ENCODE measurements at places on chromosomes 3 and 15.

DNA sequence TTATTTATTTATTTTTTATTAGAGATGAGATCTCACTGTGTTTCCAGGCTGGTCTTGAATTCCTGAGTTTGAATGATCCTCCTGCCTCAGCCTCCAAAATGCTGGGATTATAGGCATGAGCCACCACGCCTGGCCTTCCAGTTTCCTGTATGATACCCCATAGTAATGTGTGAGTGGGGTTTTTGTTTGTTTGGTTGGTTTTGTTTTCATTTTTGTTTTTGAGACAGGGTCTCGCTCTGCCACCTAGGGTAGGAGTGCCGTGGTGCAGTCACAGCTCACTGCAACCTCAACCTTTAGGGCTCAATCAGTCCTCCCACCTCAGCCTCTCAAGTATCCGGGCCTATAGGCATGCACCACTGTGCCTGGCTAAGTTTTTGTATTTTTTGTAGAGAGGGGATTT lies 30.9 kb downstream of the GOLM2 start:
- no peak for DNase-seq

DNA sequence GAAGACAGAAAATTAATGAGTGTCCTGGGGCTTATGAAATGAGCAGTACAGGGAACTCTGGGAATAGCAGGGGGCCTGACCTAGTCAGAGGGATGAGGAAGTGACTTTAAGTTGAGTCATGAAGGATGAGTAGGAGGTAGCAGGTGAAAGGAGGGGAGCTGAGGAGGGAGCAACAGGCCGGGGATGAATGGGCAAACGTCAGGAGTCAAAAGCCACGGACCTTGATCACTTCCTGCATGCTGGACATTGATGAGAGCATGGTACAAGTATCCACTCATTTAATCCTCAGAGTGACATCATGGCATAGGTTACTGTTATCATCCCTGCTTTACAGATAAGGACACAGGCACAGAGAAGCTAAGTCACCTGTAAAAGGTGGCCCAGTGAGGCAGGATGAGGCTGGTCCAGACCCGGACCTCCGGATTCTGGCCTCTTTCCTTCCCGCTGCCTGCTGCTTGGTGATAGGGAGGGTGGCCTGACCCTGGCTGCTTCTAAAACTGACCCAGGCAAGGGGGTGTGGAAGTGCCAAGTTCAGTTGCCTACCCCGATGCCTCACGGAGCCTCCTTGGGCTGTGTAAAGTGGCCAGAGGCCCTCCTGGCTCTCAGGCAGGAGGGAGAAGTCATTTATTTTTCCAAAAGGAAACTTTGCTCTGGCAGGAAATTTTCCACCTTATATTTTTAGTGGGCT lies 7.6 kb downstream of the CORO2B start:
- no peak for DNase-seq

DNA sequence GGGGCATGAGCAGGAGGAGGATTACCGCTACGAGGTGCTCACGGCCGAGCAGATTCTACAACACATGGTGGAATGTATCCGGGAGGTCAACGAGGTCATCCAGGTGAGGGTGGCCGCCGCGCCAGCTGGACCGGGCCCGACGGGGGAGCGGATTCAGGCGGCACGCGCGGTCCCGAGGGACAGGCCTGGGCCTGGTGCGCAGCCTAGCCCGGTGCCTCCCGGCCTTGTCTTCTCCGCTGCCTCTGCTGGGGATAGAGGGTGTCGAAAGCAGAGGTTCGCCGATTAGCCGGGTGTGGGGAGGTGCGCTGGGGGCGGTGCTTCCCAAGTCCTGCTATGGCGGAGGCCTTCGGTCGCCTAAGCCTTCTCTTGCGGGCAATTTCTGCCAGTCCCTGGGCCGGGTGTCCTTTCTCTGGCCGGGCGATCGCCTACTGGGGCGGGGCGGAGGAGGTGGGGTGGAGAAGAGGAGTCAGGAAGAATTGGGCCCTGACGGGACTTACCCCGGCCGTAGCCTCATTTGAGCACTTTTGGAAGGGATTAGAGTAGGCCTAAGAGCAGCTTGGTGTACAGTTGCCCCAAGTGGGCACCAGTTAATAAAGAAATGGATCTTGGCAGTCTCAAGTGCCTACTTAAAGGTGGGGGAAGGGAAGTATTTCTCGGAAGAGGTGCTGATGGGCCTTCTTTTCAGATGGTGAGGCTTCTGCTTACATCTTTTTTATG lies 940 bp downstream of the ARIH1 start:
- peak; percentile 22 for DNase-seq

GRCh38 chr15:81686021-81686420 lies 312.0 kb upstream of the TMC3 start:
- DNase-seq = no peak

- DNase-seq = no peak
Measured at GRCh38 chr15:77225088-77225487, 154.2 kb upstream of the TSPAN3 start.

- DNase-seq = no peak
Measured at GRCh38 chr3:67937498-67938118, 283.2 kb upstream of the SUCLG2 start.

DNA sequence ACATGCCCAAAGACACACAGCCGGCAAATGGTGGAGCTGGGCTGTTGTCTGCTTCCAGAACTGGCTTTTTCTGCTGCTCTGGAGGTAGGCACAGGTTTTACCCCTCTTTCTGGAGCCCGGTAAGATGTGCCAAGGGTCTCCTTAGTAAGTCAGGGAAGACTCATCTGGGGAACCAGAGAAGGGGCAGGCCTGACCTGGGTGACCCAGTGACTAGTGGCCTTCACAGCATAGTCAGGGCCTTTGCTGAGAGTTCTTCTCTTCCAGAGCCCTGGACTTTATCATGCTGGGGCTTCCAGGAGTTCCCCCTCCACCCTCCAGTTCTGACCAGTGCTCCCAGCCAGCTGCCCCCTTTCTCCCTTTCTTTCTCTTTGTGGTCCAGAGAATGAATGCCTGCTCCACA lies 3.2 kb downstream of the CD276 start:
- no peak for DNase-seq

GRCh38 chr15:71451130-71451529 lies 335.9 kb downstream of the THSD4 start:
- DNase-seq = no peak

DNA sequence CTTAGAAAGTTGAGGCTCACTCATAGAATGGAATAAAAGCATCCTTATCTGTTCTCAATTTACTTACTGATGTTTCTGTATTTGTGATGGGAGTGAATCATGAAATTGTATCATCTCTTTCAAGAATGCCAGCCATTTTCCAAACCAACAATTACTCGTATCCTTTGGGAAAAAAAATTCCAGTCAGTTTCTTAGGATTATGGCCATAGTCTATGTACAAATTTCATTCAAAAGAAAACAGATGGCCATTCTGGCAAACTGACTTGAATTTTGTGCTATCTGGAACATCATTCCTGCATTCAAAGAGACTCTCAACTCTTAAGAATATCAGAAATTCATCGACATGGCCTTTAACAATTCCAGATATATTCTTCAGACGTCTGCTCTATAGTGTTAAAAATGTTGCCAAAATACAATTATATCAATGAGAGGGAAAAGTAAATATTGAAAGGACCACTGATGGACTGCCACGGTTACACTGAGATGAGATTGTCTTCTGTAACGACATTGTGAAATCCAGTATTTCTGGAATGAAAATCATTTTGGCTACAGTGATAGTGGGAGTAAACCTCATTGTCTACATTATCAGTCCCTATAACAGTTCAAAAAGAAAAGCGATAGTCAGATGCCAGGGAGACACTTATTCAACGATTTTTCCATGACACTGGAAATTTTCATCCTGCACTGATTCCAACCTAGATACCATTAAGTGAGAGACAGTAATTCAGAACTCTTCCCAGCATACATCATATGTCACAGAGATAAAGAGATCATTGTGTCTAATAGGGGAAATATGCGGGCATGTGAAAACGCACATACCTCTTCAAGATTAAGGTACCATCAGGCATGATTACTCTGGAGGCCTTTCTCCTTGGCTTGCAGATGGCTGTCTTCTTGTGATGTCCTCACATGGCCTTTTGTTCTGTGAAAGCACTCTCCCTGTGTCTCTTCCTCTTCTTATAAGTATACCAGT lies 953.8 kb upstream of the ALCAM start:
- DNase-seq = no peak

DNA sequence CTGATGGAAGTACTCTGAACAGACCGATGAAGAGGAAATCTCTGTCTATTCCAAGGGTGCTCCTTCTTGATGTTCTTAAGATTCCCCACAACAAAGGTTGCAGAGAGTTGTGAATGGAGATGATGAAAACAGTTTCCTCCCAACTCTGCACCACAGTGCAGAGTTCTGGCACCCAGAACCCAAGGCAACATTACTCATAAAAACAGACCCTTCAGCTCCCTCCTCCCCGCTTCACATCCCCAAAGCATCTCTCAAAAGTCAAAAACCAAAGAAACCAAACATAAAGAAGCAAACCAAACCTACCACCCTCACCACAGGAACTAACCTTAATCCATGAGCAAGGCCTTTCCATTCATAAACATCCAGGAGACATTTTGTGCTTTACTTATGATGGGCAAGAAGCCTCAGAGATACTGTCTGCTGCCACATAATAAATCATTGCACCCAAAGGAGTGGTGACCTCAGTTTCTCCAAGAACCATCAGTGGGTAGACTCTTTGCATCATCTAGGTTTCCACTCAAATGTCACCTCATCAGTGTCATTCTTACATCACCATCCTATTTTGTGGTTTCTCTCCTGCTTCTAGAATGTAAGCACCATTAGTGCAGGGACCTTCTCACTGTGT lies 13.2 kb downstream of the PCOLCE2 start:
- DNase-seq = no peak

DNA sequence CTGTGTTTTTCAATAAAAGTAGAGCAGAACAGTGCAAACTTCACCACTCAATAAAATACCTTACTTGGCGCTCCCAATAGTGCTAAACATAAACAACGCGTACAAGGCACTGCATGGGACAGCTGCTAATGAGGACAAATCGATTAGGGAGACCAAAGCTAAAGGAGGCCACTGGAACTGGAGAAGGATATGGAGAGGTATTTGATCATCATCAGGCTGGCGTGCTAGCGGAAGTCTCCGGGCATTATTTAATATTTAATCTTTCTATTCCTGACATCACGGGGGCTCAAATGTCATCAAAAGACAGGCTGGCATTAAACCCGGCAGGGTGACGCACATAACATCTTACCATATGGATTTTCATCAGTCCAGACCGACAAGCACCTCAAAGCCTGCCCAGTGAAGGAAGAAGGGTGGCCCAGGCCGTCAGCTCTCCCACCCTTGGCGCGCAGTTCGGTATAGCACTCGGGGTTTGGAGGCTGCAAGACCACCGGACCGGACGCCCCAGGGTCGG lies 604 bp downstream of the CCPG1 start:
- no peak for DNase-seq

DNA sequence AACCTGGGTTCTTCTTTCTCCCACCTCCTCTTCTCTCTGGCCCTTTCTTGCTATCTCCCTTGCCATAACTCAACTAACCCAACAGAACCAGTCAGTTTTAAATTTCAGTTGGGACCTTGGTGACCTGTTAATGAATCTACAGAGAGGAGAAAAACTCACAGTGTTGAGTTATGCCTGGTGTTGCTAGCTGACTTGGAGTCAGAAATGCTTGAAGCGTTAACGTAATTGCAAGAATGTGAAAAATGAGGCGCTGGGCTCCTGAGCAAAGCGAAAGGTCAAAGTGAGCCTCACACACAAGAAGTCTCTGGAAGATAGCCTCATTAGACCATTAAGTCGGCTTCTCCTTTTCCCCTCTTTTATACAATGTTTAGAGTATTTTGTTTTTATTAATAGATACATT lies 18.4 kb downstream of the MEIS2 start:
- no peak for DNase-seq

DNA sequence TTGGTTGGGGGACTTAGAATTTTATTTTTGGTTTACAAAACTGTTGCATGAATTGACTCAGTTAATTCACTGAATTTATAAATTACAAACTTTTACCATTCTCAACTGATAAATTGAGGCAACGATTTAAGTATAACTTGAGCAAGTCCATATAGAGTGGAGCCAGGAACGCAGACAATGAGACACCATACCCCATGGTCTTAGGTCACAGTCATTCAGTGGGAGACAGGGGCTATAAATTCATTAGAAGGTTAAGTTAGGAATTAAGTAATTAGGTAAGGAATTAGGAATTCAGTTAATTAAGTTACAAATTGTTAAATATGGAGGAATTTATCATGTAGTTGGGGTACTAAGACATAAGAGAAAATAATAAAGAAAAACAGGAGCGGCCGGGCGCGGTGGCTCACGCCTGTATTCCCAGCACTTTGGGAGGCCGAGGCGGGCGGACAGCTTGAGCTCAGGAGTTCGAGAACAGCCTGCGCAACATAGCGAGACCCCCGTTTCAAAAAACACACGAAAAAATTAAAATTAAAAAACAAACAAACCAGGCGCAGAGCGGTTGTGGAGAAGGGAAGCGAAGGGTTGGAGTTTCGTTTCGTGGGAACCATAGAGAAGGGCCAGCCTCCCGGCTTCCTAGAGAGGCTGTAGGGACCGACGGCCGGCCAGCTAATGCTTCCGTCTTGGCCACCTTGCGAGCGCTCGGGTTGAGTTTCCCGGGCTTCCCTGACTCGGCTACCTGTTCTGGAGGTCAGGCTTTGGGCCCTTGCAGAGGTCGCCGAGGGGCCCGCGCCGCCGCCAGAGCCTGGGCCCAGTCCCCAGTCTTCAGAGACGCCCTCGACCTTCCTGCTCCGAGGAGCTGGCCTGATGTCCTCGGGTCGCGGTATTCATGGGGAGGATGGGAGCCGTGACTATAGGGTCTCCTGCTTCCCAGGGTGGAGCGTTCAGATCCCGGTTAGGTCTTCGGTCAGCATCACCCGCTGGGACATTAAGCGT lies at the start of gene ZNF619:
TSS of gene ZNF619 (plus strand) at position 645 of the 993 bp plus-strand sequence. CDS start 858 bp downstream, outside the sequence.
- DNase-seq = no peak

GRCh38 chr15:59812889-59813288 lies 123.8 kb upstream of the BNIP2 start:
- DNase-seq = no peak

GRCh38 chr15:97023488-97023844 lies 693.0 kb downstream of the NR2F2 start:
- no peak for DNase-seq

- no peak for DNase-seq
Measured at GRCh38 chr3:174156200-174156599, 702.9 kb upstream of the NAALADL2 start.

Measured in thoracic aorta (tissue), 2 donors.